T-cell (primary cell): ENCODE measurements at places on chromosomes 4 and X. TPM values are rescaled to one million over a fixed set of nuclear protein-coding genes. Genes with fewer than 3 reads are reported as not detected.

CD40LG gene
- 23.8 TPM for total RNA-seq

FRG2 gene
- total RNA-seq = not detected

BRS3 gene
- not detected for total RNA-seq

ADGRG4 gene
- not detected for total RNA-seq

KLHL4 gene
- 0.18 TPM for total RNA-seq

LIMCH1 gene
- total RNA-seq = 0.37 TPM

ARR3 gene
- not detected for total RNA-seq

KIAA1210 gene
- not detected for total RNA-seq

MAGEA10 gene
- not detected for total RNA-seq

USP17L18 gene
- not detected for total RNA-seq

ZNF711 gene
- 0.93 TPM for total RNA-seq

PPEF2 gene
- 0.50 TPM for total RNA-seq

GAGE13 gene
- not detected for total RNA-seq

AASDH gene
- total RNA-seq = 17.7 TPM

TBC1D1 gene
- total RNA-seq = 58.1 TPM

CLGN gene
- not detected for total RNA-seq

UGT2A3 gene
- 0.18 TPM for total RNA-seq

PORCN gene
- 21.7 TPM for total RNA-seq

PSAPL1 gene
- not detected for total RNA-seq

FGF2 gene
- total RNA-seq = not detected

GAR1 gene
- total RNA-seq = 13.9 TPM

ARHGAP6 gene
- total RNA-seq = 0.12 TPM

MEPE gene
- total RNA-seq = not detected

CXorf38 gene
- 25.4 TPM for total RNA-seq

RPA4 gene
- total RNA-seq = 0.18 TPM

FAM3A gene
- 67.6 TPM for total RNA-seq

CETN2 gene
- 7.3 TPM for total RNA-seq

MAMLD1 gene
- 0.92 TPM for total RNA-seq

GLOD5 gene
- total RNA-seq = not detected

CT55 gene
- total RNA-seq = not detected

PAQR3 gene
- 8.7 TPM for total RNA-seq

FOXP3 gene
- 21.7 TPM for total RNA-seq

BTK gene
- total RNA-seq = 3.1 TPM

KLKB1 gene
- total RNA-seq = 2.9 TPM

CT45A3 gene
- total RNA-seq = not detected

SSR4 gene
- total RNA-seq = 179 TPM
